ENCODE measurements at places on chromosomes 2 and 18.

- no peak for DNase-seq
Measured at GRCh38 chr18:68979737-68980136, 181.9 kb downstream of the CCDC102B start.

- DNase-seq = no peak
Measured at GRCh38 chr2:203583701-203584100, 48.6 kb upstream of the RAPH1 start.

GRCh38 chr18:45231617-45232016 is 383.7 kb upstream of the SLC14A2 start:
- no peak for DNase-seq

- DNase-seq = no peak
Measured at GRCh38 chr2:35408320-35408719, 947.3 kb upstream of the CRIM1 start.

DNA sequence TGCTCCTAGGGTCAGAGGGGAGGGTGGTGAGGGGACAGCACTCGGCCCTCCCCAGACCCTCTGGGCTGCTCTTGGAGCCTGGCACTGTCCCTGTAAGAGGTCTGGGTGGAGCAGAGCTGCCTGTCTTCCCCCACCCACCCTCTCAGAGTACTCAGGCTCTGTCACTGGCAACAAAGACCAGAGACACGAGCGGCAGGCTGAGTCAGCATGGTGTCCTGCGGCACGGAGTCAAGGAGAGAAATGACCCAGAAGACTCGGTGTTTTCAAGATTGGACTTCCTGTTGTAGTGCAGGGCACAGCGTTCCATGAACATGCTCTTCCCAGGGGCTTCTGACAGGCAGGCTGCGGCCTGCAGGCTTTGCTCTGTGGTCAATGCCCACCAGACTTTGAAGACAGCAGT is 19.9 kb downstream of the SIGLEC15 start:
- DNase-seq = no peak

- DNase-seq = no peak
Measured at GRCh38 chr2:232540441-232541041, 1.0 kb downstream of the CHRNG start.

GRCh38 chr18:77116201-77117080 is 16.1 kb downstream of the MBP start:
- DNase-seq = no peak

DNA sequence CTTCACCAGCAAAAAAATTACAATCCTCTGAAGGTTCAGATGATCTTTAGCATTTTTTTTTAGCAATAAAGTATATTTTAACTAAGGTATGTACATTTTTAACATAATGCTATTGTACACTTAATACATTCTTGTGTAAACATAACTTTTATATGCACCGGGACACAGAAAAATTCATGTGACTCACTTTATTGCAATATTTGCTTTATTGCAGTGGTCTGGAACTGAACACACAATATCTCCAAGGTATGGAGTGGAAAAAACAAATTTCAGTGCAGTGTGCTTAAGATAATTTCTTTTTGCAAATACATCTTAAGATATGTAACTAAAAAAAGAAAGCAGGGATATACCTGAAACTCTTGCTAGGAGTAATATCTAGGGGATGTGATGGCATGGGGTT is 5.1 kb upstream of the TWSG1 start:
- no peak for DNase-seq

All from NCI-H2081 treated with DMSO at 0.1 percent for 48 hours (cell line).